ENCODE measurements at places on chromosomes 7 and 10.

GRCh38 chr7:87505122-87505521 lies 29.6 kb upstream of the ABCB4 start:
- no peak for DNase-seq

- no peak for DNase-seq
These were observed 43.2 kb downstream of the PRKAG2 start for GRCh38 chr7:151833691-151834090.

GRCh38 chr7:80463272-80463920 lies 48.5 kb downstream of the GNAT3 start:
- DNase-seq: no peak

- DNase-seq: no peak
These were observed 207.5 kb downstream of the ARHGAP12 start for GRCh38 chr10:31721096-31721495.

DNA sequence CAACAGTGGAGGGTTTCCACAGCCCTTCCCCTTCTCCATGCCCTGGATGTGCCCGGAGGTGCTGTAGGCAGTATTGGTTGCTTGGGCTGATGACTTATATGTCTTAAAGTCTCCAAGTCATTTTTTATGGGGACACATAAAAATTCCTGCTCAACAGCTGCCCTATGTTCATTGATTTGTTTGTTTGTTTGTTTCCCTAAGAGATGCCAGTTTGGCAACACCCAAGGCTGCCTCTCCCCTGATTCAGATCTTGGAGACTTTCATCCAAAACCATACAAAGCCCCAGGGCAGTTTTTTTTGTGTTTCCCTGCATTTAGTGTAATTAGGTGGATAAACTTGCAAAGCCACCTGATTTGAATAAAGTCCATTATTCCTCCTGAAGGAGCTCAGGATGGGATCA lies 115.3 kb downstream of the PLPP4 start:
- no peak for DNase-seq

DNA sequence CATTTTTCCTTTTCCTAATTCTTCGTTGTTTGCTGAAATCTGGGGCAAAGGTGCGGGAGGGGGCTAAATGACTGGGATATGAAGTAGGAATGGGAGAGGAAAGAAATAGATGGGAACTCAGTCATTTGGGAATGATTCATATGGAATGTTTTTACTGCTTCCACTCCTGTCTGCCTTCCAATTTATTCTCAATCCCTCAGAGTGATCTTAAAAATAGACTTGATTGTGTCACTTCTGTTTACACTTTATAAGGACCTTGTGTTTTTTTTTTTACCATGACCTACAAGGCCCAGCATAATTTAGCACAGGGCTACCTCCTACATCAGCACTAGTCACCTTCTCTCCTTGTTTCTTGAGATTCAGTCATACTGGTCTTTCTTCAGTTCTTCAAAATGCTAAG lies 97.9 kb downstream of the PTEN start:
- DNase-seq: no peak

DNA sequence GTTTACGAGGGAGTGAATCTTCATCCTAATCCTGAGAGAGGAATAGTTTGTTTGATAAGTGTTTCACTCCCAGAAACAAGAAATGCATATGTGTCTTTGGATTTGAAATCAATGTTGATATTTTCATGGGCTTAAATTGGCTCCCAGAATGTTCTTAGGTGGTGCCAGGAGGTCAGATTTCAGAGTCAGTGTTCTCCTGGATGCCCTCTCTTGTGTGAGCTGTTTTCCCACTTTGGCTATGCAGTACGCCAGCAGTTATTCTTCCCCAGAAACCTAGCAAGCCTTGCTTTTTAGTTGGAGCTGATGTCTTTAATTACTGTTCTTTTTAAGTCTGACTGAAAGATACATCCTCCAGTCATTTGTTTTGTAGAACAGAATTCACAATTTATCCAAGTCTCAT lies 291.4 kb downstream of the DNAJB9 start:
- DNase-seq: no peak

DNA sequence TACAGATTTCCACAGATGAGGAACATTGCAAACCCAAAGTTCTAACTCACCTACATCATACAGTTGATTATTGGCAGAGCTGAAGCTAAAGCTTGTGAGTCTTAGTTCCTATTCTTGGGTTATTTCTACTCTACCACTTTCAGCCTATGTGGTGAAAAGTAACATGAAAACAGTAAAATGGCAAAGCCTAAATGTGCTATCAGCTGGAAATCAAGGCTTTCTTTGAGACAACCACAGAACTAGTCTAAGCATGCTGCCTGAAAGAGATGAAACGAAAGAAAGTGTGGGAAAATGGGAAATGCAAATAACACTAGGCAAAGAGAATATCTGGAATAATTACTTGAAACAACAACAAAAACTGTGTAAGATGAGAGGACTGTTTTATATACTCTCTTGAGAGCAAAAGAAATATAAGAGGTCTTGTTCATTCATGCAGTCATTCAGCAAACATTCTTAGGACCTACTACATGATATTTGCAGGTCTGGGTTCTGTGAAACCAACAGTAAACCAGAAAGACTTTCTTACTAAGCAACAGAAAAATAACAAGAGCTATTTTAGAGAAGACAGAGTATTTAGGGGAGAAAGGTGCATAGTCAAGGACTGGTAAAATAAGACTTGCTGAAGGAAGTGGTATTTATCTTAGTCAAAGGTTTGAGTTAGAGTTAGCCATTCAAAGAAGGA lies 437.1 kb downstream of the HTR7 start:
- no peak for DNase-seq

DNA sequence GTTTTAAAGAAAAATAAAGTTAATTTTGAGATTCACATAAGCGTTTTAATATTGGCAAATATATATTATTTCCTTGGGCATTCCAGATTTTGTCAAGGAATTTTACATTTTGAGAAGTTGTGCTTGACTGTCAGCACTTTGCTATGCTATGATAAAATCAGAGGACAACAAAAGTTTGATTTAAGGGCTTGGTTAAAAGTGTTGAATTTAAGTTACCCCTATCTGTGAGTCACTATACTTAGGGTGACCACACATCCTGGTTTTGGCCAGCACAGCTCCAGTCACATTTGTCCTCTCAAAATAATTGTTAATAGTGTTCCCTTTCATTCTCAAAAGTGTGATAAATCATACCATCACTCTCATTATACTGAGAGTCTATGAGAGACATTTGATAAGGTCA lies 34.2 kb upstream of the ANK3 start:
- no peak for DNase-seq

- no peak for DNase-seq
These were observed 52.7 kb downstream of the DENND11 start for GRCh38 chr7:141649137-141649864.

- DNase-seq: no peak
These were observed 326.5 kb downstream of the WDR37 start for GRCh38 chr10:1382711-1383110.

- DNase-seq: no peak
These were observed 64.5 kb upstream of the PDLIM1 start for GRCh38 chr10:95355301-95355700.

DNA sequence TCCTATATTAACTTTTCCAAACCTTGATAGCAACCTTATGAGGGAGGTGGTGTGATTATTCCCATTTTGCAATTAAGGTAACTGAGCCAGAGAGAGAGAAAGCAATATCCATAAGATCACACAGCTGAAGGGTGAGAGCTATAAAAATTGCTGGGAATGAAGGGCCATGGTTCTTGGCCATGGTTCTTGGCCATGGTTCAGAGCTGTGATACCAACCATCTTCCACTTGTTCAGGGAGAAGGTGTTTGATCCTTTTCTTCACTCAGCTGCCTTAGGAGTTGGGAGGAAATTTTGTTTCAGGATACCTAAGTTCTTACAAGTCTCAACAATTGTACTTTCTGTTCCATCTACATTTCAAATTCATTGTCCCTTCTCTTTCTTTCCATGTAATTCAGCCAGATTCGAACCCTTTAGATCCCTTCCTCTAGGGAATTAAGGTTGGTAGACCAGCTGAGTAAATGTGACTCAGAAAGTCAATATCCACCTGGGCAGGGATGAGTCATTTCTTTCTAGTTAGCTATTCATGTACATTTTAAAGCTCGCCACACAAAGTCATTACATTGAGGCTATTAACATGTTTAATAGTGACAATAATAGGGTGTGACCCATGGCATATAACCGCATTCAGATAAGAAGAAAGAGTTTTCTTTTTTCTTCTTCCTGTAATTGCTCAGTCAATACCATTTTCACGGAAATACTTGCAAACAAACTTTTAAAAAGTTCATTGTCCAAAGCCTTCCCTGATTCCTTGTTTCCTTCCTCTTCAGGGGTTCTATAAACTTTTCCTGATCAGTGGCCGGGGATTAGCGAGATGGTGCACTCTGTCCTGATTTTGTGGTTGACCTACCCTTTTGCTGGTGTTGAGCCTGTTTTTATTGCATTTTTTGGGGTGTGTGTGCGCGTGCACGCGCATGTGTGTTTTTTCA lies 143.4 kb downstream of the TCF7L2 start:
- no peak for DNase-seq

DNA sequence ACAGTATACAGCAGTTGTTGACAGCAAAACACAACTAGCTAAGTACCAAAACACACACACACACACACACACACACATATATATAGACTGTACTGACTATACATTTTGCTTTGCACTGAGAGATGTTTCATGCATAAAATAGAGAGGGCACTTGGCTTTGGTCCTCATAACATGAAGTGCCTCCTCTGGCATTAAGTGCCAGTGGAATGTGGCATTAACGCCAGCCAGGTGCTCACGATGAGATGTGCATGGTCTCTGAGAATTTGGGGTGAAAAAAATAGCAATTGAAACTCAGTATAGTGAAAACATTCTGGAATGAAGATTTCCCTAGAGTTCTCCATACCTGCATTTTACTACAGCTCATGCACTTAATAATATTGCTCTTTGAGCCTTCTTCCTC lies 70.0 kb upstream of the INSYN2A start:
- no peak for DNase-seq

- DNase-seq: no peak
These were observed 74.8 kb downstream of the FAM185A start for GRCh38 chr7:102823390-102824119.

DNA sequence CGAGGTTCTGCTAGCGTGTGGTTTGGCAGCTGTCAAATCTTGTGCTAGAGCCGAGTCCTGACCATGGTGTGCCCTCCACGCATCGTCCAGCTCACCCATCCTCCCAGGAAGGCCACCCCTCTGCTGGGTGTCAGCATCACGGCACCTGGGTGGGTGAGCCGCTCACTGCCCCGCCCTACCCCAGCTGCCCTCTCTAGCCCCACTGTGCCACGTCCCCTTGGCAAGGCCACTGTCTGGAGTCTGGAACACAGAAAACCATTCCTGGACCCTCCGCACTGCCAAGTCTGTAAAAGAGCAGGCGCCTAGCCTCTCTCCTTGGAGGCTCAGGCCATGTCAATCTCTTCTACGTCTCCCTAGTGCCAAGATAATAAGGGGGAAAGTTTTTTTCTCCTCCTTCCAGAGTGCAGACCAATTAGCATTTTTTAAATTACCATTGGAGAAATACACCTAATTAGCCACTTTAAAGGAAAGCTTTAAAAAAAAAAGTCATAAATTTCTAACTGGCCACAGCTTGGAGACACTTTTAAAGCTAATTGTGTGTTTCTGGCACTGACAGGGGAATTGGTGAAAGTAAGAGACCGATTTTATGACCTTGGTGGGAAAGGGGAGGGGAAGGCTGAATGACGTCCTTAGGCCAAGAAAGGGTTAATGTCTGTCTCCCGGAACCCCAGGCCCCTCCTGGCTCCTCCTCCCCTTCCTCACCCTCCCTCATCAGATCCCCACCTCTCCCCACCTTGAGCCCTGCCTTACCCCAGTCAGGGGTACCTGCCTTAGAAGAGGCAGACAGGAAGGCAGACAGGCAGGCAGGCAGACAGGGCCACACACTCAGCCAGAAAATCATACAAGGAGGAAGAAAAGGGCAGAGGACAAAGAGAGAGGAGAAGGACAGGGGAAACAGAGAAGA lies 151.2 kb downstream of the PLXNA4 start:
- no peak for DNase-seq

DNA sequence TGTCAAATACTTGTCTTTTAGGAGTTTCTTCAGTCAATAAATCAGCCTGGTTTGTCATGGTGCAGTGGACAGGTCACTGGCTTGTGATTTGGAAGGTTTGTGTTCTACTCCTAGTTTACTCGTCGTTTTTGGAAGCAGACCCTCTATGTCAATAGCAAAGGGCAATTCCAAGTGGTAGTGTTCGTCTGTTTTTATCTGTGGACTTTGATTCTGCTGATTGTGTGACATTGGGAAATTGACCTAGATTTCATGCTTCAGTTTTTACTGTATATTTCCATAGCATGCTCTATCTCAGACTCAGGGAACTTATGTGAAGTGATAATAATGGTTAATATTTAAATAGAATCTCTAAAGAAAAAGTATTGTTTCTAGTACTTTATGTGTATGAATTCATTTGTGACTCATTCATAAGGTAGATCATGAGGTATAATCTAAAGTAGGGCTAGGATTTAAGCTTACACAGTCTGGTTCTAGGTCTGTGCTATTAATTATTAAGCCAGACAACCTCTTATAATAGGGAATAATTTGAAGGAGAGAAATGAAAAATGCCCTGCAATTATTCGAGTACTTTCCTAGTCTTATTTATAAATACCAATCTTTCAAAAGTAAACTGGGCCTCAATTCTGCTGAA lies 198.1 kb downstream of the REEP3 start:
- DNase-seq: no peak

- no peak for DNase-seq
These were observed 63.4 kb downstream of the SRPK2 start for GRCh38 chr7:105325216-105325904.

- DNase-seq: no peak
These were observed 276.1 kb downstream of the PHTF2 start for GRCh38 chr7:78074713-78075112.

DNA sequence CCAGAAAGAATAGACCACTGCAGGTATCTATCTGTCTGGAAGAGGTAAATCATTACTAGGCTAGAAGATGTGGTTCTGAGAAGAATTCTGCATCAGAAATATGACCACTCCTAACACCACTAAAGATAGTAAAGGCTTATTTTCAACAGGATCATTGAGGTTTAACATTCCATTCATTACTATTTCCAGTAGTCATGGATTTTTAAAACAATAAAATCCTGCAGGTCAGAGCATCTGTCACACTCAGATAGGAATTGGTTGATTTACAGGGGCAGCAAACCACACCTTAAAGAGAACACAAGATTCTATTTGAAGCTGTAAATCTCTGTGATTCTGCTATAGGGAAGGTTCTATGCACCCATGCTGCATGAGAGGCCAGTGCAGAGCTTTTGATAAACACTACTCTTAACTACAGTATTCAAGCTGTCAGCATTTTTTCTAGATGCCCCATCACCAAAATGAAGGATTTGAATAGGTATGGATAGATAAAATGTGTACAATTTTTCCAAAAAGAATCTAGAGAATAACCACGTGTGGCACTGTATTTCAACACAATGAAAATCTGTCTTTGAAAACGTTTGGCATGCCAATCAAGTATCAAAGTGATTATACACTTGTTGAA lies 14.6 kb downstream of the LRRC17 start:
- no peak for DNase-seq

Data from forelimb muscle (tissue), 1 donor.